ENCODE measurements at places on chromosomes 12 and 14.

DNA sequence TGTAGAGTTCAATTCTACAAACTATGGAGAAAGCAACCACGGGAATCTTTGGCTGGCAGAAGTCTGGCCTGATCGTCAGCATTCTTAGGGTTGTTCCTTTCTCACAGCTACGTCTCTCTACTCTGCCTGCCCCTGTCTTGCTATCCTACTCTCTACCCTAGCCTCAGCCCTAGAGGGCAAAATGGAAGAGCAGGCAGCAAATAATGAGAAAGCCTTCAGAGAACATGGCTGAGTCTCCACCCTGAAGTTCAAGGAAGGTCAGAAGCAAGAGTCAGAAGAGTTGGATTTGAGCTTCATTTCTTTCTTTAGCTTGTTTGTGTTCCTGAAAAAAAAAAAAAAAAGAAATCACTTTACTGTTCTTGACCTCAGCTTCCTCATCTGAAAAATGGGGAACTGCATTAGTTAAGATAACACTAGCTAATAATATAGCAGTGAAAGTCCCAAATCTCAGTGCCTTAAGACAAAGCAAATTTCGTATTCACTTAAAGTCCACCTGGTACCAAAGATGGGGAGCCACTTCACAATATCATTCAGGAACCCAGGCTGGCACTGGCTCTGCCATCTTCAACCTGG, 50.2 kb upstream of the CCND2 start:
- DNase-seq: no peak

DNA sequence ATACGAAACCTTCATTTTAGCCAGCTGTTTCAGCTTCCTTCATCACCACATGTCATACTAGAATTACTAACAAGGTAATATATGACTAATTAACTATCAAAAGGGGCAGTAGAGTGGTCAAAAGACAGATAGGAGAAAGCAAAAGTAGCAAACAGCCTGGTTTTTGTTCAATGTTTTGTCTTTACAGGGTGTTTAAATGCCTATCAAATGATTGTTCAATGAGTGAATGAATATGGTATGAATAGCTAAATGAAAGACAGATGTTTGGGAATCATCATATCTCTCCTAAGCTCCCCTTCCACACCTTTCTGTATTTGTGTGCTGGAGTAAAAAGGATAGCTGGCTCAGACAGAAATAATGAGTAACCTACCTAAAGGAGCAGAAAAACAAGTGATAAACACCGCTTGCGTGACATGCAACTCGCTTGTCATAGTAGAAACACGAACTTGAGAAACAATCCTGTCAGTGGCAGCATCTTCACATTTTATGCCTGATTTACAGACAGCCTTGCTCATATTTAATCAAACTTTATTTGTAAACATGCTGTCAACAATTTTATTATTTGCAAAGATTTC, 34.2 kb downstream of the ABCC9 start:
- DNase-seq: no peak

DNA sequence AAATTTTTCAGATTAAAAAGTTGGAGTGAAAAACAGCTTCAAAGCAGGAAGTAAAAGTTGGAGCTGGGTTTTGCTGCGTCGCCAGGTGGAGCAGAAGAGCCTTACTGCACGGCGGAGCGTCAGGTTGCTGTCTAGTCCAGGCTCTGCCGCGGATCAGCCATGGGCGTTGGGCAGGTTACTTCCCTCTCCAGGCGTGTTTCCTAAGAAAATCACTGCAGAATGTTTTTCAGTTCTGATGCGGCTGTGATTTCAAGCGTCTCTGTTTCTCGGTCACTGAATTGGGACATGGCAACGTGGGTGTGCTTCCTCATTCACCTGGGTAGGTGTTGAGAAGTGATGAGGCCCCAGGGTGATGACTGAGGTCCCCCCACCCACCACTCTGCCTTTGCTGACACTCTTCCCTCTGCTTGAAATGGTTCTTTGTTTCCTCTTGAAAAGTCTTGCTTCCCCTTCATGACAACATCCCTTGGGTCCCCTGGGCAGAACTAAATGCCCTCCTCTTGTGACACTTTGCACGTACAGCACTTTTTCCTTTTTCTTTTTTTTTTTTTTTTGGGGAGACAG, 7.6 kb downstream of the EVL start:
- DNase-seq: no peak

DNA sequence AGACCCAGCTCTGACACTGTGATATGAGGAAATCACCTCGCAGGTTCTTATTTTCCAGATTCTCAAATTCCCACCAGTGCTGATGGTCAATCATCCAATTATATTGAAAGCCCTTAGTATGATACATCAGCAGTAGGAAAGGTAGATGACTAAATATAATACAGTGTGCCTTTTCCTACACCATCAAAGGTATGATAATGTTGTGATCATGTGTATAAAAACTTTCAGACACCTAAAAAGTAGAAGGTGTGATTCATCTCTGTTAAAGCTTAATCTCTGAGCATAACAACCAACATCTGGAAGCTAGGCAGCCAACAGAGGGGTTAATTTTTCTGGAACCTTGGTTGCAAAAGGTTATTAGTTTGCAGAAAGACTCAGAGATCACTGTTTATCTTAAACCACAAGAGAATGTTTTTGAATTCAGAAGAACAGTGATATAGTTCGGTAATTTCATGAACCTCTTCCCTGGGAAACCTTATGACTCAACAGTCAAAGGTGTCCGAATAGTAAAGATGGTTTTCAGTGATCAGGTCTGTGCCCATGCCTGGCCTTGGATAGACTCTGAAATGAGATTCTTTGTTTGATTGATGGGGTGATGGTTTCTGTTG, 122.5 kb downstream of the ETV6 start:
- DNase-seq: no peak

DNA sequence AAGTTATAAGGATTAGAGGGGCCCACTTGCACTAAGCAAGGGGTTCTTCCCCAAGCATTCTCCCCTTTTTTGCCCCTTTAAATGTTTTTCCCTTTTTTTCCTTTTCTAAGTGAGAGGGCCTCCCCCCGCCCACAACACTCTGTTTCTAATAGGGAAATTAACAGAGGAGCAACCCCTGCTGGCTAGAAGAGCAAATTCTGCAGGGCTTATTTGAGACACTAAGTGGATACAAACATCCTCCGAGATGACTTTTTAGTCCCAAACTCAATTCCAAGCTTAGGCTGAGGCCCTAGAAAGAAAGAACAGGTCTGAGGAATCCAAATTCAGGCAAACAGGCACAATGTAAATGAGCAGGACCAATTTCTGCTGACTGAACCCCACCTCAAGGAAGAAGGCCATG, 138.9 kb downstream of the GPR65 start:
- no peak for DNase-seq
